ENCODE measurements at places on chromosomes 5 and 9.

- no peak for DNase-seq
Measured at GRCh38 chr5:72937517-72938061, 18.3 kb upstream of the FCHO2 start.

- DNase-seq, result no peak
Measured at GRCh38 chr5:91315701-91316100, 67.4 kb downstream of the ARRDC3 start.

- no peak for DNase-seq
Measured at GRCh38 chr5:54722846-54723433, 205.4 kb downstream of the SNX18 start.

GRCh38 chr5:107821288-107821687 lies 150.6 kb upstream of the EFNA5 start:
- no peak for DNase-seq

GRCh38 chr5:150160448-150161081 lies 4.9 kb upstream of the PDGFRB start:
- no peak for DNase-seq

- no peak for DNase-seq
Measured at GRCh38 chr5:176379881-176380280, 8.5 kb downstream of the NOP16 start.

- no peak for DNase-seq
Measured at GRCh38 chr9:113828221-113828620, 47.9 kb upstream of the ZNF618 start.

DNA sequence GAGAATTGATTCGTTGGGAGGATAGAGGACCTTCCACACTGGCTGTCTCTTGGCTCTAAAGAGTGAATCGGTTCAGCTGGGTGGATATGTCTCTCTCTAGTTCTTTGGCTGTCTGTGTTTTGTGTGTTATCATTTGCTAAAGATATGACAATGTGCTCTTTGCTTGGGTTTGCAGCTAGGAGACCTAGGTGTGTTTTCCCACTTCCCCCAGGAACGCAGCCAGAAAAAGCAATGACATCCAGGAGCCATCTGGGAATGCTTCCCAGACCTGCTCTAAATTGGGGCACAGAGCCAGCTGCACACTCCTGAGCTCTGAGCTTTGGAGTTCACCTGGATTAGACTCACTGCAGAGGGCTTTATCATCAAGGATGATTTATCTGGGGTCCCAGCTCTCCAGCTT lies 12.8 kb upstream of the PDZD2 start:
- DNase-seq, result no peak

- DNase-seq, result no peak
Measured at GRCh38 chr5:179314606-179315355, 30.5 kb downstream of the ADAMTS2 start.

DNA sequence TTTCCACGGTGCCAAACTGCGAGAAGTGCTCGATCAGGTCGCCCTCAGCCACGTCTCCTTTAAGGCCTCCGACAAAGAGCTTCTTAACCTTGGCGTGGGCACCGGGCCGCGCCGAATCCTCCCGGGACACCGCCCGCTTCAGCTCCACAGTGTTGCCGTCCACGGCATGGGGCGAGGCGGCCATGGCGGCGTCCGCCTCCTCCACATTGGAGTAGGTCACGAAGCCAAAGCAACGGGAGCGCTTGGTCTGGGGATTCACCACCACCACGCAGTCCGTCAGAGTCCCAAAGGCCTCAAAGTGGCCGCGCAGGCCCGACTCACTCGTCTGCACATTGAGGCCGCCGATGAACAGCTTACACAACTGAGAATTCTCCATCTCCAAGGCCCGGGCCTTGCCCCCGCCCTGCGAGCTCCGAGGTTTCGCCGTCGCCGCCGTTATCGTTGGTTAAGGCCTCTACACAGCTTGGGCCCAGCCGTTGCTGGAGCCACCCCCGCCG lies 424 bp downstream of the HNRNPA0 start:
- DNase-seq, result no peak

- DNase-seq, result no peak
Measured at GRCh38 chr5:160369990-160370712, at the start of gene C1QTNF2. Gene C1QTNF2, minus strand, starts transcription at chr5:160370626. Its CDS starts 15,615 bp downstream, at chr5:160355011.

DNA sequence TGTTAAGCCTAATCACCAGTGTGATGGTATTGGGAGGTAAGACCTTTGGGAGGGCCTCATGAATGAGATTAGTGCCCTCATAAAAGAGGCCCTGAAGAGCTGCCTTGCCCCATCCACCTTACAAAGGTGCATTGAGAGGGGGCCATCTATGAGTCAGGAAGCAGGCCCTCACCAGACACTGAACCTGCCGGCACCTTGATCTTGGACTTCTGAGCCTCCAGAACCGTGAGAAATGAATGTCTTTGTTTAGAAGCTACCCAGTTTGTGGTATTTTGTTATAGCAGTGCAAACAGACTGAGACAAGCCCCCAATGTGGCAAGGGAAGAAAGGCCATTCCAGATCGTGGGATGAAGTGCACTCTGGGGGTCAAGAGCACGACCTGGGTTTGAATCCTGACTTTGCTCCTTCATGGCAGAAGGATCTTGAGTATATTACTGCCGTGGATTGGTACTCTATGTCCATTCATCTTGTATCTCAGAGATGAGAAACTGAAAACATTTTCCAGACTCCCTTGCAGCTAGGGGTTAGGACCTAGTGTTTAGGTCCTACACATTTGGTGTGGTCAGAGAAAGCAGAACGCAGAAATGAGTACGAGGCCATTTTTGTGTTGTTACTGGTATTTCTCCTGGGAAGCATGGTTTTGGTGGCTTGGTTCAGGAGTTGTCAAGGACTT lies 86.7 kb downstream of the PTCH1 start:
- no peak for DNase-seq

DNA sequence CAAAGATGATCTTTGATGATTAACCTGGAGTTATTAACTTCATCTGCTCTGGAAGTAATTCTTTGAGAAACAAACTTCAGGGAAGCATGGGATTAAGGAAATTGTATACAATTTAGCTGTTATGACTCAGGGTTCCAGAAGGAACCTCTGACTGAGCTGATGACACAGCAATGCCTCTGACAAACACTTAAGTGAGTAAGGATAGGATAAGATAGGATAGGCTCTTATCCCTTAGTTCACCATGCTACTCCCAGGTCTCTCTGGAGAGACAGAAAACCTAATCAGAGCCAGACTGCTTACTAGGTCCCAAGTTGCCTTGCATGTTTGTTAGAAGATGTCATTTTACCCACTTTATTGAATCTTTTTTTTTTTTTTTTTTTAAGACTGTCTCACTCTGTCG lies 12.6 kb upstream of the TMEM38B start:
- no peak for DNase-seq

GRCh38 chr5:177473443-177474001 lies at the start of gene DBN1:
Gene DBN1, minus strand, starts transcription at chr5:177473634. Its CDS starts 113 bp downstream, at chr5:177473521.
- DNase-seq, result no peak

GRCh38 chr5:110968246-110969005 lies 103.1 kb upstream of the TSLP start:
- DNase-seq, result no peak

- DNase-seq, result no peak
Measured at GRCh38 chr9:108345826-108346225, 510.0 kb downstream of the ACTL7B start.

DNA sequence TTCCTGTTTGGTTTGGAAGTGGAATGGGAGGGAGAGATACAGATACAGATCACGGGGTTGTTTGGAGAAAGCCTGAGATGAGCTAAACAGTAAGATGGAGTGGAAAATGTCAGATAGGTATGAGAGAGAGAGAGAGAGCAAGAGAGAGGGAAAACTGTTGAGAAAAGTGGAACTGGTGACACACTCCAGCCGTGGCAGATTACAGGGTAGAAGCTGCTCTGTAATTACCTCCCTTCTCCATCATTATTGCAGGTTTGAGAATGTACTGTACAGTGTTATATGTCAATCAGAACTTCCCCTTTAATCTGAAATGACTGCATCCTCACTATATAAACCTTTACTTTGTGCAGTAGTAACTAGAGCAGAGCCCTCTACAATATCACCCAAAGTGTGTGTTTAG lies 74.5 kb upstream of the WWC1 start:
- DNase-seq, result no peak

DNA sequence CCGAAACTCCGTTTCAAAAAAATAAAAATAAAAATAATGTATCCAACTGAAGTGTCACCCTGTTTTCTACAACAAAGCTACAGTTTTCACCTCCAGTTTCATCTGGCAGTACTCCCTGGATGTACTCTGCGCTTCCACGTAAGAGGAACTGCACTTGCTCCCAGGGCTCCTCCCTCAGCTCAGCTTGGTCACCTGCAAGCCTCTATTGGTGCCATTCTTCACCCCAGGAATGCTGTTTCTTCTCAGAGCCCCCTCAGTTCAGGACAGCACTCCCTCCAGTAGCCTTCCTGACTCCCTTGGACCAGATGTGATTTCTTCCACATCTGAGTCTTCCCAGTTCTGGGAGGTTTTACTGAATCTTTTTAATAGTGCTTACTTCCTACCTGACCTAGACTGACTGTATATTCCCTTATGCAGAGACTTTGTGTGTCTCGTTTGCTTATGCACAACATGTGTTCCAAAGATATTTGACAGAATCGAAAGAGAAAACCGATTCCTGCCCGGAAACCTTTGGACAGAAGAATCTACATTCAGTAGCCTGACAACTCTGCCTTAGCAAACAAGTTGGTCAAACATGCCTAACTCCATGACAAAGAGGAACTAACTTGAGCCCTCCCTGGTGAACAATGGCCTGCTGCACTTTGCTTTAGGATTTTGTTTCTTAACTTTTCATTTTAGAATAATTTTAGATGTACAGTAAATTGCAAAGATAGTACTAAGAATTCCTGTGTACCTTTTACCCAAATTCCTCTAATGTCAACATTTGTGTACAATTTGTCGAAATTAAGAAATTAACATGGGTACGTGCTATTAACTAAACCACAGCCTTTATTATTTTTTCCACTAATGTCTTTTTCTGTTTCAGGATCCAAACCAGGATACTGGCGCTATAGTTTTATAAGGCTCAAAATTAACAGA lies 814 bp downstream of the CCDC125 start:
- no peak for DNase-seq

- DNase-seq, result no peak
Measured at GRCh38 chr5:95872346-95873268, 50.1 kb upstream of the GLRX start.

- DNase-seq, result no peak
Measured at GRCh38 chr9:121878271-121878822, 214.8 kb downstream of the TTLL11 start.

- DNase-seq, result no peak
Measured at GRCh38 chr5:116799401-116799800, 224.8 kb upstream of the SEMA6A start.

DNA sequence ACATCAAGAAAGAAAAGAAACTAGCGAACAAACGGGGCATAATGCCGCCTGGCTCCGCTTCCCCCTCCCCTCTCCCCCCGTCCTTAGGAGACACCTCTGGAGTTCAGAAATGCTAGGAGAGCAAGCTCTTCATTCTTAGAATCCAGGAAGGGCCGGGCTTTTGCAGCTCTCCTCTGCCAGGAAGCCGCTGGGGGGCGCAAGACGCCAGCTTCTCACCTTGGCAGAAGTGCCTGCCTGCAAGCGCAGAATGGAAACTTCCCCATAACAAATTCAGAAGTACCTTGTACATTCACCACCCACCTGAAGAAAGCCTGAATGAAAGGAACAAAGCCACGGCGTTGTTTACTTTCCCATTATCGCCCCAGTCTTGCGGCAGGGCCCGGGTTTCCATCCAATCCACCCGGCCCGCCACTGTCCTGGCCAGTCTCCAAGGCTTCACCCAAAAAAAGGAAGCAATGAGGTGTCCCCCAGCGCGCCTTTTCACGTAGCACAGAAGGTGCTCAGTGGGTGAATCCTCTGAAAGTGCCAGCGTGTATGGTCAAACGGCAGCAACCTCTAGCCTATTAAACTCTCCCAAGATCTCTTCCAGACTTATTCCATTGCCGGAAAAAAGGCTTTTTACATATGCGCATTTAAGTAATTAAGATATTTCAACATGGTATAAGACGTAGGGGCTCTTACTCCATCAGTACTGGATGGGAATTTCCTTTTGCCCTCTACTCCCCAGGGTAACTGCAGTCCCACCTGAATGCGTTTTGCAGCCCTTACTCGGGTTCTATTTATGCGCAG lies 1.6 kb upstream of the GADD45G start:
- peak; percentile 81 for DNase-seq

- DNase-seq, result no peak
Measured at GRCh38 chr5:137486707-137487106, 12.4 kb downstream of the SPOCK1 start.

- DNase-seq, result no peak
Measured at GRCh38 chr5:36701085-36701698, 94.8 kb downstream of the SLC1A3 start.

- no peak for DNase-seq
Measured at GRCh38 chr5:176548967-176549444, at the start of gene CDHR2. Gene CDHR2, plus strand, starts transcription at chr5:176549342. Its CDS starts 16,011 bp downstream, at chr5:176565353.

DNA sequence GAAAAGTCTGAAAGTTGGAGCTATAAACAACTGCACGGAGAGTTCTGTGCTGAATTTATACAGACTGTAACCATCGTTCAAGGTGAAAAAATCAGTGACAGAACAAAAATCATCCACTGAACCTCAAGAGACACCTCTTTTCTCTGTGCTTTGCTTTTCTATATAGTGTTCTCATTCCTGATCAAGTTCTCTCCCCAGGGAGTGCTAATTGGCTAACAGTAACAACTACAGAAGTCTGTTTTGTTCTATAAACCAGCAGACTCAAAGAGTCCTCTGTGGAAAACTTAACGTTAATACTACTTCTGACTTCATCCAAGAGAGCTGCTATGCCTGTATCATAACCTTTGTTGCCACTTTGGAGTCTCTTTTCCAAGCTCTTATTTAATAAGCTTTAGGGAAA lies 1388.3 kb upstream of the C9orf72 start:
- DNase-seq, result no peak

GRCh38 chr9:38626006-38626405 lies 5.6 kb upstream of the ANKRD18A start:
- DNase-seq, result no peak

DNA sequence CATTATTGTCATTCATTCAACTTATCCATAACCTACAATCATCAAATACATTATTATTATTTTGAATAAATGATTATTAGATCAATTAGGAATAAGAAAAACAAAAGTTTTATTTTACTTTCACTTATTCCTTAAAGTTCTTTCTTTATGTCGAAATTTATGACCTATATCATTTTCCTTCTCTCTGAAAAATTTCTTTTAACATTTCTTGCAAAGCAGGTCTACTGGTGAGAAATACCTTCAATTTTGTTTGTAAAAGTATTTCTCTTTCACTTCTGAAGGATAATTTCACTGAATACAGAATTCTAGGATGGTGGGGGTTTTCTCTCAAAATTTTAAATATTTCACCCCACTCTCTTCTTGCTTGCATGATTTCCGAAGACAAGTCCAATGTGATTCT lies 2.6 kb upstream of the CCNI2 start:
- no peak for DNase-seq

DNA sequence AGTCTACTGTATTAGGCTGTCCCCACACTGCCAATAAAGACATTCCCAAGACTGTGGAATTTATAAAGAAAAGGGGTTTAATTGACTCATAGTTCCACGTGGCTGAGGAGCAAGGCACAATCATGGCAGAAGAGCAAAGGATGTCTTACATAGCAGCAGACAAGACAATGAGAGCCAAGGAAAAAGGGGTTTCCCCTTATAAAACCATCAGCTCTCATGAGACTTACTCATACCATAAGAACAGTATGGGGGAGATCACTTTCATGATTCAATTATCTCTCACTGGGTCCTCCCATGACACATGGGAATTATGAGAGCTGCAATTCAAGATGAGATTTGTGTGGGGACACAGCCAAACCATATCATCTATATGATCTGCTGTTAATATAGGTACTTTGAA lies 14.8 kb upstream of the FSTL4 start:
- DNase-seq, result no peak

- DNase-seq, result no peak
Measured at GRCh38 chr5:77102549-77102948, 15.5 kb upstream of the ZBED3 start.

GRCh38 chr5:757931-758697 lies 26.4 kb downstream of the ZDHHC11B start:
- no peak for DNase-seq
